GM23338 (cell line): ENCODE measurements at places on chromosomes 11 and 22.

GRCh38 chr11:134433251-134433650 lies 21.2 kb upstream of the B3GAT1 start:
- DNase-seq = no peak

DNA sequence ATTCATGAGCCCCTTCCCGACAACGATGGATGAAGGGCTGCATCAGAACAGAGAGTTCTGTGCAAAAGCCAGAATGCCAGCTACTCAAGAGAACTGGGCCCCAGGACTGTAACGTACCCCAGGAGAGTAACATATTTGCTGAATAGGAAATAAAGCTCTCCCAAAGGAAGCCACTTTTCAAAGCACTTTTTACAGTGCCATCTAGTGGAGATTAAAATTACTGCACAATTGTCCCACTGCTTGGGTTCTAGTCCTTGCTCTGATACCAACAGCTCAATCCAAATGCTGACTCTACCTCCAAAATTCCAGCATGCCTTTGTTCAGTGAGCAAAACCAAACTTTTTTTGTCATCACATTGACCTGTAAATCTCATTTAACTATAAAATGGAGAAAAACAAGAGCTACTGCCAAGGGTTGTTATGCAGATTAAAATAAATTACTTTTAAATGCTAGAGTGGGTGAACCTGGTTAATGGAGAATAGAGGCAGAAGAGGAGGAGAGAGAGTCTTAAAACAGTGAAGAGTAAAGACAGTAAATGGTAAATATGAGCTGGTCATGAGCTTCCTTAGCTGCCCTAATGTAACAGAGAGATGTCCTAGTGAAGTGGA lies 87.6 kb upstream of the FSHB start:
- DNase-seq = peak; percentile 80

GRCh38 chr22:44599084-44599483 lies 101.1 kb upstream of the RTL6 start:
- DNase-seq = no peak

- DNase-seq = no peak
Observed at GRCh38 chr11:58912124-58912523, 27.2 kb upstream of the GLYATL1 start.

DNA sequence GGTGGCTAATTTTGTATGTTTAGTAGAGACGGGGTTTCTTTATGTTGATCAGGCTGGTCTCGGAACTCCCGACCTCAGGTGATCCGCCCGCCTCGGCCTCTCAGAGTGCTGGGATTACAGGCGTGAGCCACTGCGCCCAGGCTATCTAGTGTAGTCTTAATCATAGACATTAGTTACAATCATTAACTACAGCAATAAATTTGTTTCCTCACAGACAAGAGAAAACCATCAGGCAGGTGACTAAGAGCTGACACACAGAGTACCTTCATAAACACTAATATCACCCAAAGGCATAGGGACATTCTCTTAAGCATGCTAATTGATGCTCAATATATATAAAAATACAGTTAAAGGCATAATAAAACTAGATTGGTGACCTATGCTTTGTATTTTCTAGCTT lies 19.4 kb downstream of the SDHD start:
- no peak for DNase-seq

- no peak for DNase-seq
Observed at GRCh38 chr11:78039919-78040671, 17.0 kb upstream of the KCTD14 start.

- DNase-seq = peak; percentile 56
Observed at GRCh38 chr11:17519061-17519885, 24.9 kb downstream of the USH1C start.

DNA sequence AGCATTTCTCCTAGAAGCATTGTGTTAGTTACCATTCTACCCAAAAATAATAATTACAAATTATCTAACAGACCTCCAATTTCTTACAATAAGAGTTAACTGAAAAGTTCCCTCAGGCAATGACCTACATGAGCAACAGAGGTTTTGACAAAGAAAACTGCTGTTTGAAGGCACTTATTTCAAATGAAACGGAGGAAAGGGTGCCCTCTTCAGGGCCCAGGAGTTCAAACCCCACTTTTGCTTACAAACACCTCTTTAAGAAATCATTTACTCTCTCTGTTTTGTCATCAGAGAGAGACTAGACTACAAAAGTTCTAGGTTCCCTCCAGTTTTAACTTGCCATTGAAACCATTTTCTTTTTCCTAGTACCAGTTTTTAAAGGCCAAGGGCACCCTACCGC lies 56.7 kb downstream of the AMBRA1 start:
- peak; percentile 74 for DNase-seq

- no peak for DNase-seq
Observed at GRCh38 chr11:34114014-34114413, 8.6 kb downstream of the NAT10 start.

- DNase-seq = no peak
Observed at GRCh38 chr11:124707829-124708228, 31.9 kb upstream of the NRGN start.

- no peak for DNase-seq
Observed at GRCh38 chr11:83909579-83910534, 623.7 kb upstream of the CCDC90B start.

- DNase-seq = no peak
Observed at GRCh38 chr11:117671370-117671769, 125.6 kb downstream of the DSCAML1 start.

- DNase-seq = peak; percentile 38
Observed at GRCh38 chr11:8934742-8935488, 2.2 kb upstream of the C11orf16 start.

DNA sequence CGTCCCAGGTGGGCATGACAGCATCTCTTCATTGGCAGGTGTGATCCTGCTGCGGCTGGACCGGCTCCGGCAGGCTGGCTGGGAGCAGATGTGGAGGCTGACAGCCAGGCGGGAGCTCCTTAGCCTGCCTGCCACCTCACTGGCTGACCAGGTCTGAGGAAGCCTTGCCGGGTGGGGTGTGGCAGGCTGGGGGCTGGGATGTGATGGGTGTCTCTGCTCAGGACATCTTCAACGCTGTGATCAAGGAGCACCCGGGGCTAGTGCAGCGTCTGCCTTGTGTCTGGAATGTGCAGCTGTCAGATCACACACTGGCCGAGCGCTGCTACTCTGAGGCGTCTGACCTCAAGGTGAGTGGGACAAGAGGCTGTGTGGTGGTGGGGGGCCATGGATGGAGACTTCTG lies 3.5 kb downstream of the LARGE2 start:
- no peak for DNase-seq

DNA sequence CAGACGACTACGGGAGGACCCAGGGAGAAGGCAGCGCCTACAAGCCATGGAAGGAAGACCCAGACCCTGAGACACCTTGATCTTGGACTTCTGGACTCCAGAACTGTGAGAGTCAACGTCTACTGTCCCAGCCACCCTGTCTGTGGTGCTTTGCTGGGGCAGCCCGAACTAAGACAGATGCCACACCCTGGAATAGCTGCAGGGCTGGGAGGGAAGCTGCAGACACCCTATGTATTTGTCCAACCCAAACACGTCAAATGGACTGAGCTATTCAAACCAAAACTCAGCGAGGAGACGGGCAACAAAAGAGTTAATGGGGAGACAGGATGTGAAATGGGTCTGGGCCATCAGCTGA lies 169.3 kb downstream of the CTTN start:
- no peak for DNase-seq

- no peak for DNase-seq
Observed at GRCh38 chr11:78809931-78810541, 235.4 kb upstream of the NARS2 start.

DNA sequence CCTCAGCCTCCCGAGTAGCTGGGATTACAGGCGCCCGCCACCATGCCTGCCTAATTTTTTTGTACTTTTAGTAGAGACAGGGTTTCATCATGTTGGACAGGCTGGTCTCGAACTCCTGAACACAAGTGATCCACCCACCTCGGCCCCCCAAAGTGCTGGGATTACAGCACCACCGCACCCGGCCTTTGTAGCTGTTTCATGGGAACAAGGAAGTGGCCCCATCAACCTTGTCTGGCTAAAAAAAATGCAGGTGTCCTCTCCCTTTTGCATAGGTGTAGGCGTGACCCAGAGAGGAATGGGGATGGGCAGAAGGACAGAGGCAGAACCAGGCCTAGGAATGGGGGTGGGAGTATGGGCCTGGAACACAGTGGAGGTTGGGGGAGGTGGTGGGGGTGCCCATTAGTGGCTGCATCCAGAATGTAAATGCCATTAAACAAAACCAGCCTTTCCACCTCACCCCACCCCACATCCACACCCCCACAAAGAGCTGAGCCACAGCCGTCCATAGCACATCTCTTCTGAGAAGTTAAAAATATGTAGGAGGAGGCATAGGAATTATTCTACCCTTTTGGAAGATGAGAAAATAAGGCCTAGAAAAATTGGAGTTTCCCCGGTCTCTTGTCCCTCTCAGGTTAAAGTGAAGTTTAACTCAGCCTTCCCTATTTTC lies 22.8 kb upstream of the SCGB1A1 start:
- DNase-seq = no peak

- DNase-seq = no peak
Observed at GRCh38 chr11:44267006-44267749, 42.8 kb downstream of the ALX4 start.

DNA sequence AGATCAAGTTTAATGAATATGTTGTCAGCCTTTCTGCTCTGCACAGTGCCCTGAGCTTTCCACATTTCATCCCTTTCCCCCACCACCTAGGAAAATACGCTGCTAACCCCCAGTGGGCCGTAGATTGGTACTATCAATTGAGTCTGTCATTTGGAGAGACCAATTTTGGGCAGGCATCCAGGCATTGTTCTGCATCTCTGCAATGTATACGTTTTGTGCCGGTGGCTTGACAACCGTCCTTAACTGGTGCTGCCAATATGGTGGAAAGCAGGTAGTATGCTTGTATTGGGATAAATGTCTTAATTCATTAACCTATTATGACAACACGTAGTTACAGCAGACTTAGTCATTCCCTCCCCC lies 1.3 kb downstream of the ELMOD1 start:
- DNase-seq = no peak

DNA sequence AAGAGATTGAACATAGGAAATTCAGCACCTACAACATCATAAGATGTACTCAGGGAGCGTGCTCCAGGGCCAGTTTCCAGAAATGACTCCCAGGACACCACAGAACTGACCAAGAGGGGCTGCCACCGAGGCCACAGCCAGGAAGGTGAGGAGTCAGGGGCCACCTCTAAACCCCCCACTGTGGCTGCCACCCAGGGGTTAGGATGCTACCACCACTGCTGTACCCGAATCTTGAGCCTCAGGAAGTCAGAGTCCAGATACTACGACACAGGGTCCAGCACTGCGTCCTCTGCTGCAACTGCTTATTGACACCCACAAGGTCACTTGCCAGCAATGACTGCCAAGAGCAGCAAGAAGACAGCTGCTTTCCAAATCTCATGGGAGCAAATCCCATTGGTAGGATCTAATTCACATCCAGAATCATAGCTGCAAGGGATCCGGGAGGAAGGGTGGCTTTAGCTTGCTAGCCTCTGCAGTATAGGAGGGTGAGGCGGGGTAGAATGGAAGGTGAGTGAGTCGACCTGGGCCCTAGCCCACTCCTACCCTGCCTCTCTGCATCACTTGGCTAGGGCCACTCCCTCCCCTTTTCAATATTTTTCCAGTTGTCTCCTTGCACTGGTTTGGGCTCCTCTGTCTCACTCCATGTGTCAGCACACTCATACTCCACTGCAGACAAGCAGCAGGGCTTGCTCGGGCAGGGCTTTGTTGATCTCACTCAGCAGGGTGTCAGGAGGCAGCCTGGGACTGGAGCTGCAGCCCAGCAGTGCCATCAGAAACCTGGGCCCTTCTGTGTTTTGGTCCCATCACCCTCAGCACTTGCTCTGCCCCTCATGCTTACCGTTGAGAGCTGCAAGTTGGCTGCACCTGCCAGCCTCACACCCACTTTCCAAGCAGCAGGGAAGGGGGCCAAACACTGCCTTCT lies 18.1 kb upstream of the CYTH4 start:
- DNase-seq = no peak

DNA sequence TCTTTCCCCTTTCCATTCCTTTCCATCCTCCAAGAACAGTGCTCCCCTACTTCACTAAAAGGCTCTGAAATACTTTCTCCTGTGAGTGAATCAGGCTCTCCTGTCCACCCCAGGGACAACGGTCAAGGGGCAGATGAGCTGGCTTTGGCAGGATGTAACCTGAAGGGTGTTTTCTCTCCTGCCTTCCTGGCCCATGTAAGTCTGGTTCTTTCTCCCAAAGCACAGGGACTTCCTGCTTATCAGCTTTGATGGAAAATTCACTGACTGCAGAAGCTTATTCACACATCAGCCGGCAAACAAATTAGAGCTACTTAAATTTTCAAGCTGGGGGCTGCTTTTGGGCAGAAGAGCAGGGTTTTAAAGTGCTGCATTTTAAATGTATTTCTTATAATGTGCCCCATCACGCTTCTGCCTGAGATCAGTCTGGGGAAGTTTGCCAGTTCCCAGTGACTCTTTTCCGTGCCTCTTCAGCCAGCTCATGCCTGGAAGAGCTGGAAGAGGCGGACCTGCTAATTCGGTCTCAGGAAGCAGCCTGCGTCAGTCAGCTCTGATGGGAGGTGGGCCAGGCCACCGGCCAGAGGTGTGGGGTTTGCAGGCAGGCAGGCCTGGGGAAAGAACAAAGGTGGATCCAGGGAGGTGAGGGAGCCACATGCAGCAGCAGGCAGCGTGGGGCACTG lies 140.4 kb upstream of the TBCEL start:
- DNase-seq = no peak

DNA sequence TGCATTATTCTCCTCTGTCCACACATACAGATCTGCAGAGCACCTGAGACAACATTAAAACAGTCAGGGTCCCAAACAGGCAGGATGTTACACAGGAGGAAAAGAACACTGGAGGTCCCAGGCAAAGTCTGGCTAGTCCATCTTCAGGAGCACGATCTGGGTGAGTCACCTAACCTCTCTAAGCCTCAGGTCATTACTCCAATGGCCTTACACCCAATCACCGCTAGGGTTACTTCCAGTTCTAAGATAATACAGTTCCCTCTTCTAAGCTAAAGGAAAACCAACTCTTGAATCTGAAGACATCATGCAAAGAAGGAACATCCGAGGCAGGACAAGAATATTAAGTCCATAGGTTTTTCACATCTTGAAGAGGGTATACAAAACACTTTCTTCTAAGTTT lies 24.5 kb downstream of the ASCC2 start:
- DNase-seq = peak; percentile 39

DNA sequence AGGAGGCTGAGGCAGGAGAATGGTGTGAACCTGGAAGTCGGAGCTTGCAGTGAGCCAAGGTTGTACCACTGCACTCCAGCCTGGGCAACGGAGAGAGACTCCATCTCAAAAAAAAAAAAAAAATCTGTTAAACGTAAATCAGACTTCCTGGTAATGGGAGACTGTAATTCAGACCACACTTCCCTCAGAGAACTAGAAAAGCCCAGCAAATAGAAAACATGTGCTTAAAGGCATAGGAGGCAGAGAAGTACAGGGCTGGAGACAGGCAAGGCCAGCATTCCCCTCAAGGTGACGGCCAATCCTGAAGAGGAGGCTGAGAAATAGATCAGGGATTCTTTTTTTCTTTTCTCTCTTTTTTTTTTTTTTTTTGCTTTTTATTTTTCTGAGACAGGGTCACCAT lies 8.2 kb downstream of the GGT5 start:
- no peak for DNase-seq

DNA sequence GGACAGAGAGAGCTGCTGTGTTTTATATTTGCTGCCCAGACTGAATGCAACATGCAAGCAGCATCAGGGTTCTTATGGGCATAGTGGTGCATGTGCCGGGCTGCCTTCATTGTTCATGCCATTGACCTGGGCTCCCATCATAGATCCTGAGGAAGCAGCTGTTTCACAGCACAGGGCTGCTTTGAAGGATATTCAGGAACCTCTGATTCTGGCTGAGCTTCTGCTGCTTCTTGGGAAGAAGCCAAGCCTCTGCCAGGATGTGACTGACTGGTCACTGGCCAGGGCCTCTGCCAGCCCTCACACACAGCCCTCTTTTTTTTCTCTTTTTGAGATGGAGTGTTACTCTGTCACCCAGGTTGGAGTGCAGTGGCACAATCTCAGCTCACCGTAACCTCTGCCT lies 43.3 kb downstream of the CYB5R2 start:
- no peak for DNase-seq
